Globus pallidus (tissue), 1 donor: ENCODE measurements at places on chromosomes 2 and 18.

DNA sequence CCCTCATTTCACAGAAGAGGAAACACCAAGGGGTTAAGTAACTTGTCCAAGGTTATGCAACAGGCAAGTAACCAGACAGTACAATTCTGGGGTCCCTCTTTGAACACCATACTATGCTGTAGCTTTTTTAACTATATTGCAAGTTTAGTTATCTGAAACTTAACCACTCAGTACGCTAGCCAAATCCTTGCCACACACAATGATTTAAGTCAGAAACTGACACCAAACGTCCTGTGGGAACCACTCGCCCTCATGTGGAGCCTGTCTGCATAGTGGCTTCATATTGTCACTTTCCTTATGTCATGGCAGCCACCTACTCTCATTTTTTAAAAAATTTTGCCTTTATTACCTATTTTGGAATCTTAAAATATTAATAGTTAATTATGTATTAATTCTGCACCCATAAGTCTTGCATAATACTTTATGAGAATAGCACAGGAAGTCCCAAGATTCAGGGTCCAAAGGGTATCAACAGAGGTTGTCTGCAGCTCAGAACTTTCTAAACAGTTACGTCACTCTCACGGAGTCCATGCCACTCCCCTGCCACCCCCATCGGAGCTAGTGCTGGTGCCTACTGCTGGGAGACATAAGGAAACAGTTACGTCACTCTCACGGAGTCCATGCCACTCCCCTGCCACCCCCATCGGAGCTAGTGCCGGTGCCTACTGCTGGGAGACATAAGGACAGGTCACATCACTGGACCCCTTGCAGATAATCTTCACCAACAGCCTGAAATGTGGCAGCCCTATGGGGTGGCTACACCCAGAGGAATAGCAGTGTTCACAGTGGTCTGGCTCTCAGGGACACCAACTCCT lies 99.0 kb downstream of the L3MBTL4 start:
- no peak for DNase-seq

GRCh38 chr2:23622966-23623675 lies 238.1 kb downstream of the KLHL29 start:
- DNase-seq = no peak

GRCh38 chr2:130834091-130834930 lies 2.4 kb upstream of the ARHGEF4 start:
- no peak for DNase-seq

DNA sequence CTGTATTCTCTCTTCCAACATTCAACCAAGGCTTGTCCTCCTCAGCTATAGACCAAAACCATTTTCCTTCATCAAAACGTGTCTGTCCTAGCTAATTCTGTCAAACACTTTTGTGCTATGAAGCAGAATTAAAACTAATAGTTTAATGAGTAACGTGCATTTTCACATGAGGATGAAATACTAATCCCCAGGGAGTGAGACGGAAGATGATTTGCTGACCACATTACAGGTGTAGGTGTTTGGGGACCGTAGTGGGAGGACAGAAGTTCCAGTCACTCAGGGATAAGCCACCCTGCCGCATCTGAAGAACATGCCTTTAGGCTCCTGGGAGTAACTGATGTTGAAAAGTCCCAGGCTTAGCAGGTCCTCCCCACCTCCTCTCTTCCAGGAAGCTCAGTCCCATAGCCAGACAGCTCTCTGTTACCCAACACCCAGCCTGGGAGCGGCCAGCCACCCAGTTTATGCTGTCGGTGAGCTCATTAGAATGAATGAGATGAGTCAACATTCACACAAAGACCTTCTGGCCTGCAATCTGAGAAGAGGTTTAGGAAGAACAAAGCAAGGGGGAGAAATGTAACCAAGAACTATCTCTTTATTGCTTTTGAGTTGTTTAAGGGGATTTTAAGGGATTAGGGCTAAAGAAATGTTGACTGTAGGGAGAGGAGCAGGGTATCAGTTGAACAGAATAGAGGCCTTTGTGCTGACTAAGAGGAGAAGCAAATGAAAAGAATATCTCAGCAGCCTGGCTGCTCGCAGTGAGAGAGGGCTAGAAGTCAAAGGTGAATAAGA lies 122.5 kb downstream of the FOXI3 start:
- no peak for DNase-seq

DNA sequence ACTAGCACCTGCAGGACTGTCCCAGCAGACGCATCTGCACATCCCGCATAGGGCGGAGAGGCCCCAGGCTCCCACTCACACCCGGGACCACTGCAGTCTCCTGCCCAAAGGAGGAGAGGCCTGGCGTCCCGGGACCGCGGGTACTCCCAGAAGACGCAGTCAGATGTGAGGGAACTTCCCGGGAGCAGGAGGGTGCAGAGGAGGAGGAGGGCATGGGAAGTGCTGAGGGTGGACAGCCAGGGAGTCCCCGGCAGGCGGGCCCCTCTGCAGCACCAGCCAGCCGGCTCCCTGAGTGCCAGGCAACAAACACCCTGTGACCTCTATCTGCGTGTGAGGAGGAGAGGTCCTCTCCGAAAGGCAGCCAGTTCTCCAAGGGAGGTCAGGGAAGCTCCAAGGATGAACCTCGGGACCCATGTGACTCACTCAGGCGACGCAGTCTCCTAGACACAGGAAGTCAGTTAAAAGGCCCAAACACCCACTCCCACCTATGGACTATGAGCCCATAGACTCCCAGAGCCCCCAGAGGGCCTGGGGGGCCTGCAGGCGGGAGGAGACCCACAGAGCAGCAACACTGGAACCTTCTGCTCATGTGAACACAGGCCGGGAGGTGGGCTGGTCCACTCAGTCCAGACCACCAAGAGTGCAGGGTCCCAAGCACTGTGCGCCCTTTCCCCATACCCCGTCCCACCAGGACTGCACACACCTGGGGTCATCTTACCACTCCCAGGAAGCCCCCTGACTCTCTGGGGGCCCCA lies 4.2 kb downstream of the PXDN start:
- DNase-seq = no peak

DNA sequence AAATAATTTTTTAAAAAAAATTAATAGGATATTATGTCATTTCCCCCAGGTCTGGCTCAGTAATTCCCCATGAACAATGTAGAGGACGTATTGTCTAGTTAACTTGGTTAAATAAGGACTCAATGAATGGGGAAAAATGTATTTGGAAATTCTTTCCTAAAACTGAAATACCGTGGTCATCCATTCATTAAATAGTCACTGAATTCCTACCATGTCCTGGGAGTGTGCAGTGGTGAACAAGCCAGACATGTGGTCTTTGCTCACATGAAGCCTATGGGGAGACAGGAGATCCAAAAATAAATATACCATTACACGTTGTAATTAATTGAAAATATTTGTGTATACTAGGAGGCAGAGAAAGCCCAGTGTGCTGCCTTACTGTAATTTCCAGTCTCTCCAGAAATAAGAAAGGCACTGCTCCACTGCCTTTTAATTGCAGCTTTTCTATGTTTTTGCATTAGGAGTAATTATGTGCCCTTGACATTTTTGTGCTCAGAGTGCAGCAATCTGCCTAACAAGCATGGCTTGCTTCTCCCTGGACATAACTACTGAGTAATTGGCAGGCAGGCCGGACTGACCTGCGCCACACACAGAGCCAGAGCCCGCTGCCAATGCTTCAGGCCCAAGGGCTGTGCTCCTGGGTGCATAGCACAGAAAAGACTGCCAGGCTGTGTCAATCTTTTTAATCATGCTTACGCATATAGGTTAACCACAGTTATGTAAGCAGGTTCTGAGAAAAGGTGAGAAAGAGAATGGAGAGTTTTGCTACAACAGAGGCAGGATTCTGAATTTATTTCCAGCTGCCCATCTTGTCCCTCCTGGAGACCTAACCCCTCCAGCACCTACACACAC lies 22.2 kb upstream of the TTC39C start:
- peak; percentile 55 for DNase-seq

DNA sequence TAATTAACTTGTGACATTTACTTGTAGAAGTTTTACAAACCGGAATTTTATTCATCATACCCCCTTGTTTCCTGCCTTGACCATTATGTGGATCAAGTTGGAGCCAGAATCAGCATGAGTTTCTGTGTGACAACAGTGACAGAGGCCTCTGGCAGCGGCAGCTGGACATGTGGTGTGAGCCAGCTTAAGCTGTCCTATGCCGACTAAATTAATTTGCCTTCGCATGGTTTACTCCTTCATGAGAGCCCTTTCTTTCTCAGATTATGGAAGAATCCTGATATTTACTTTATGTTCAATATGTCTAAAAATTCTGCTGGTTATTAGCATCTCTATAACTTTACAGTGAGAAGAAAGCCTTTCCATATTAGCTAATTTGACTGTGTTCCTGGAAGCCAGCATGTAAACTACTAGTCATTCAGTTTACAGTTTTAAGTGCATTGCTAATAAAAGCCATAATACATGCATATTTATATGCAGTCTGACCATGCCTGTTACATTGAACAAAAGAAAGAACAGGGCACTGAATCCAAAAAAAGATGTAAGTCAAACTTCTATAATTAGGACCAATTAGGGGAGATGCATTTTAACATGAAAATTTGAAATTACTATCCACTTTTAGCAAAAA lies 495.8 kb upstream of the ACVR2A start:
- no peak for DNase-seq

DNA sequence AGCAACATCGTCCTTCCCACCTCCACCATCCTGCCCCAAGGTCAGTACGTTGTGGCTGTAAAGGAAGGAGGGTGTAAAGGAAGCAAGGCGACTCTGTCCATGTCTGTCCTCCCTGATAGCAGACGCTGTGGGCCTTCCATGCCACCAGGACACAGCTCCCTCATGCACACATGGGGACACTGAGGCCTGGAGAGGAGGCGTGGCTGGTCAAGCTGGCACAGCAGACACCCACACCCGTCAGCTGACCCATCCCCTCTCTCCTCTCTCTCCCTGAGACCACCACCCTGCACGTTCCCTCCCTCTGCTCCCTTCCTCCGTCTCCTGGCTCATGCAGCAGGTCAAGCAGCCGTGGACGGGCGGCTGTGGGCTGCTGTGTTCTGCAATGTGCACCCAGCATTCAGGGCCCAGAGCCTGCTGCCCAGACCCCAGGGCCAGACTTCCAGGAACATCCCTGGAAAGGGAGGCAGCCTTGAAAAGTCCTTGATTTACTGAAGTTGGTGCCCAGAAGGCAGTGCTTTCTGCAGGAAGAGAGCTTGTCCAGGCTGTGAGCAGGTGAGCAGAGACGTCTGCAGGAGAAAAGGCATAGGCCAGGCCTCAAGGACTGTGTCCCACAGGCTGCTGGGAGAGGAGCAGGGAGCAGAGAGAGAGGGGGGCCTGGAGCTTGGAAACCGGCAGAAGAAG lies 133.6 kb downstream of the DDX1 start:
- DNase-seq = no peak

GRCh38 chr2:103367877-103368276 lies 606.0 kb downstream of the TMEM182 start:
- no peak for DNase-seq

- no peak for DNase-seq
Measured at GRCh38 chr2:16244966-16245320, 304.6 kb downstream of the MYCN start.

DNA sequence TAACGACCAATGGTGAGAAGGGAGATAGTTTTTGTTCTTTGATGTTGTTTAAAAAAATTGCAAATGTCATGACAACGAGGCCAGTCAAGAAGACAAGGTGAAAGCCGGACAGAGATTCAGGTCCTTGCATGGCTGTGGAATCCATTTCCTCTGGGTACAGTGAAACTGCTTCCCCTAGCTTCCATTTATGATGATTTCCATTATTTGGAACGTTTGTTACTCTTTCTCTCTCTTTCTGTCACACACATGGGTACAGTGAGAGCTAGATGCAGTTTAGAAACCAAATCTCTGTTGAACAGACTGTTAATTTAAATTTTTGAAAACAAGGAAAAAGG lies 57.4 kb upstream of the MSH2 start:
- peak; percentile 51 for DNase-seq

- peak; percentile 83 for DNase-seq
Measured at GRCh38 chr2:229713371-229714079, 830 bp downstream of the DNER start.

DNA sequence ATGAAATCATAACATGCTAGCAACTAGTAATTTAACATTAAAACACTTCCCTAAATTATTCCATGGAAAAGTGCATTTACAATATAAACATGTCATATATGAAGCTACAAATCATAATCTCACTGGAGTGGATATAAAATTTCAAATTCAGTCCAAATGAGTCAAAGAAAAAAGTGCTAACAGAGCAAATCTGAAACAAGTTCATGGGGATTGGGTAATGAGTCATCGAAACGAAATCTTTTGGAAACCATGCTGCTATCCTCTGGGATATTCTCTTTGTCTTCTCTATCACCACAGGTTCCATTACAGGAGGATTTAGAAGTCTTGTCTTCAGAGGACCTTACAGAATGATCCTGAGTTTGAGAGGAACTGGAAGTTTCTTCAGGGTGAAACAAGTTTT lies 34.1 kb downstream of the STK17B start:
- no peak for DNase-seq

GRCh38 chr18:33751613-33752221 lies 173.7 kb downstream of the ASXL3 start:
- DNase-seq = peak; percentile 28

GRCh38 chr2:191451116-191451515 lies 205.9 kb downstream of the MYO1B start:
- no peak for DNase-seq

GRCh38 chr2:98907385-98907784 lies 28.6 kb downstream of the CRACDL start:
- DNase-seq = no peak

DNA sequence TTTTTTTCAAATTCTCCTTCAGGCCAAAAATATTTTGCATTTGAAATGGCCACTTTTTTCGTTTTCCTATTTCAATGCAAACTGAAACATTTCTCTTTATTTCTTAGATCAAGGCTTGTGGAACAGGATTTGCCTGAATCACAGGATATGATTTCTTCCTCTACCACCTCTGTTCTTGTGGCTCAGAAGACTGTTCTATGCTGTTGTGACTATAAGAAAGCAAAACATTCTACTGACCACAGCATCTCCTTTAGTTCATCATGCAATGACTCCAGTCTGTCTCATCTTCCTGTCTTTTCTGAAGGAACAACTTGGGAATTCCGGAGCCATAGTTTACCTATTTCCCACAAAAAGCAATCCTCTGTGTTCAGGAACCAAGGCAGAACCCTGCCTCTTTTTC lies 16.2 kb upstream of the ZNF512 start:
- DNase-seq = no peak

DNA sequence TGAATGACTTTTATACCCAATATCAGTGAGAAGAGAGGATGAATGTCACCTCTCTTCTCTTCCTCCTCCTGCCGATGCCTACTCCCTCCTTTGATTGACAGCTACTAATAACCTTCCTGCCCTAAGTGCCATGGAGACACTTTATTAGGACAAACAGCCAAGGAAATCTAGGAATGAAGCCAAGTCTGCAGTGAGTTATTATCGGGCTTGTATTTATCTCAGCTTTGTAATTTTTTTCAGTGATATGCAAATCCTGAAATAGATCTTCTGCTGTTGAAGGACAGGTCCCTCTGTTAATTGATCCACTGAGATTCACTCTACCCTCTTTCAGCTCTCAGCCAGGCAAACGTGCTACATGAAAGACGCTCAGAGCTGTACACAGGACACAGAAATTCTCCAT lies 686.7 kb downstream of the TMEM182 start:
- no peak for DNase-seq
